Activated CD4-positive, alpha-beta T cell treated with anti-CD3 and anti-CD28 coated beads, Interleukin-2, Interleukin-4, amounts not matched to agents 100 ng/mL and 50 ng/mL, durations not matched to agents 16 hours and 8 hours (primary cell): ENCODE measurements at places on chromosomes 3 and 15.

GRCh38 chr3:32733631-32734229 lies 48.7 kb downstream of the CNOT10 start:
- peak; percentile 13 for DNase-seq

GRCh38 chr3:143832433-143832832 lies 15.8 kb downstream of the SLC9A9 start:
- DNase-seq: peak; percentile 55

DNA sequence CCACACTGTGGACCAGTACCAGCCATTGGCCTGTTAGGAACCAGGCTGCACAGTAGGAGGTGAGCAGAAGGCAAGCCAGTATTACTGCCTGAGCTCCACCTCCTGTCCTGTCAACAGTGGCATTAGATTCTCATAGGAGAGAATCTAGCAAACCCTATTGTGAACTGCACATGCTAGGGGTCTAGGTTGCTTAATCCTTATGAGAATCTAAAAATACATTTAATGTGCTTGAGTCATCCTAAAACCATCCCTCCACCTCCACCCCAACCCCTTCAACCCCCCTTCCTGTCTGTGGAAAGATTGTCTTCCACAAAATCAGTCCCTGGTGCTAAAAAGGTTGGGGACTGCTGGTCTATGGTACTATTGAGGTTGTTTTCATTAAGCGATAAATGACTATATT lies 49.3 kb upstream of the KCNAB1 start:
- DNase-seq: no peak

DNA sequence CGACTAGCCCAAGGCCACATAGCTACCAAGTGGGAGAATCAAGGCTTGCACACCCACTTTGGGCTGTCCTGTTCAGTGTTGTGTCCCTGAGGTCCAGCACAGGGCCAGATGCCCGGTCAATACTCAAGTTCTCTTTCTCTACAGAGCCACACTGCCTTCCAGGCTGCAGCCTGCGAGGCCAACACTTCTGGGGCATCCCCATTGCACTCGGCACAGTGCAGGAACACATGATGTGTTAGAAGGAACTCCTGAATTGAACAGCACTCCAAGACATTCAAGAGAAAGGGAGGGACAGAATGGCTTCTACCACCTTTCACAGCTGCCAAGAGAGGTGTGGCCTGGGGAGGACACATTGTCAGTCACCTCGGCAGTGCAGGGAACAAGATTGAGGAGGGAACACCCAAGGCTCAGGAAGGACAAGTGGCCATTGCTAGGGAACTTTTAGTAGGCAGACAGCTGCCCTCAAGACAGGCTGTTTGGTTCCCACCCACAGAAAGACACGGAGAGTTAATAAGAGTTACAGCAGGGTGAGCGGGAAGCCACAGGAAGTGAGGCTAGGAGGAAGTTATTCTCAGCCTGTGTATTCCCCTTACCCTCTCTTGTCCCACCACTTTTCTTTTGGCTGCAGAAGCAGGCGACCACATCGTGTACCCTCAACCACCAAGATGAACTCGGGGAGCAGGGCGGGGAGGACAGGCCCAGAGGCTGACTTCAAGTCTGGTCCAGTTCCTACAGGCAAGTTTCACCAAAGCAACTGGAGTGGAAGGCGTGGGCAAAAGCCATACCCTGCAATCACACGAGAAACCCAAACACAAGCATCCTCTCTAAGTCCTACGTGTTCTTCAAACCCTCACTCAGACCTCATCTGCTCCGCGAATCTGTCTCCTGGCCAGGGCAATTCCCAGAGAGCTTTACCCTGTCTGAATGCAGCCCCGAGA lies 69.4 kb downstream of the SRGAP3 start:
- no peak for DNase-seq

- DNase-seq: peak; percentile 13
Observed at GRCh38 chr15:98548139-98548971, 100.0 kb upstream of the IGF1R start.

- DNase-seq: no peak
Observed at GRCh38 chr3:8050283-8050682, 451.3 kb upstream of the LMCD1 start.

DNA sequence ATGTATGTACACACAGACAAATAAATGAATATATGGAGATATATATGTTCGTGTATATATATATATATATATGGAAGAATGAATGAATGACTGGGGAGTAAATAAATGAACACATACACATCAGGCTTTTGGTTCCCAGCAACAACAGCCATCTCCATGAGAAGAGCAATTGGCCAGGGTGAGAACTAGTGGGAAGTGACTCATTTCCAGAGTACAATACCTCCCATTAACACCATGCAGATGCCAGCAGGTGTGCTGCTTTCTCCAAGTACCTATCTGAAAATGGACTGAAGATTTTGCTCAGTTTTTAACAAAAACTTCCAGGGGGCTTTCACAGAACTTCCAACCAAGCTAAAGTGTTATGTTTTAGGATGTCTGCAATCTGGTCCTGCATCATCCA lies 179.8 kb upstream of the SLC2A2 start:
- DNase-seq: no peak

- no peak for DNase-seq
Observed at GRCh38 chr3:157275832-157276231, 115.9 kb upstream of the CCNL1 start.

DNA sequence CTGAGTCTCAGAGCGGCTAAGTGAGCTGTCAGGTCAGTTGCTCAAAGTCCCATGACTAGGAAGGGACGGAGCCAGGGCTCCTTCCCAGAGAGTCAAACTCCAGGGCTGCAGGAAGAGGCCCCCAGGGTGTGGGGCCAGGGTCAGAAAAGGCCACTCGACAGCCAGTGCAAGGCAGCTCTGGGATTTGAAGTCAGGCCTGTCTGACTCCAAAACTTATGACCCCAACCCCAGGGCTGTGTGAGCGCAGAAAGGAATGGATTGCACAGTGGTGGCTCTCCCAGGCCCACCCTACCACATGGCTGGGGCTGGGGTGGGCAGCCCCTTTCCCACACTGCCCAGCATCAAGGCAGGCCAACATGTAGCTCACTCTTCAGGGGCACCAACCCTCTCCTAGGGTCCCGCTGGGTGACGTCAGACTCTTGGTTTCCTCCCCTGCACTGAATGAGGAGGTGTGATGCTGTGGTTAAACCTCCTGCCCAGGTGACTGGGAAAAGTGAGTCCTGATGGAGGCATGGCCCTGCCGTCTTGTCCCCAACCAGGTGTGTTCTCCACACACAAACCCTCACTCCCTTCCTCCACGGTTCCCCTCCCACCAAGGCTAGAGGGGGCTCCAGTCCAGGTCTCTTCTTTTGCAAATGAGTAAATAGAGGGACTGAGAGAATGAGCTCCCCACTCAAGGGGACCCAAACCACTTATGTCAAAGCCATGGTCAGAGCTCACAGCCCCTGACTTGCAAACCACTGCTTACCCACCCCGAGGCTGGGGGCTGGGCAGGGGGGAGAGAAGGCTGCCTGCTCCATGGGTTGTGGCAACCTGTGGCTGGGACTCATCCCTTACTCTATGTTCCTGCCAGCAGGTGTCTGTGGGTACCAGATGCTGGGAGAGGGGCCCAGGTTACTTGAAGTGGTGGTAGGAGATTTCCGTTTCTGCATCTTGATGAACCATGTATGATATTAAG lies 23.8 kb upstream of the CORO2B start:
- DNase-seq: no peak

DNA sequence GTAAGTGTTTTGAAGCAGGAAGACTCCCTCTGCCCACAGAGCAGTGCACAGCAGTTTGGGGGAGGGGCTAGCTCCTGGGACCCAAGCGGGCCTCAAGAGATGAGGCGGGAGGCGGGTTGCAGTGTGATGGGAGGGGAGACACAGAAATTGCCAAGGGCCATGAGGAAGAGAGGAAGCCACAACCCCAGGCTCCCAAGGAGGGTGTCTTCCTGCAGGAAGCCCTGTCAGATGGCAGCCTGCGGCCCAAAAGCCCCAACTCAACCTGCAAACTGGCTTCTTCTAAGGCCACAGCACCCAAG lies 7.3 kb upstream of the ISLR2 start:
- DNase-seq: no peak

DNA sequence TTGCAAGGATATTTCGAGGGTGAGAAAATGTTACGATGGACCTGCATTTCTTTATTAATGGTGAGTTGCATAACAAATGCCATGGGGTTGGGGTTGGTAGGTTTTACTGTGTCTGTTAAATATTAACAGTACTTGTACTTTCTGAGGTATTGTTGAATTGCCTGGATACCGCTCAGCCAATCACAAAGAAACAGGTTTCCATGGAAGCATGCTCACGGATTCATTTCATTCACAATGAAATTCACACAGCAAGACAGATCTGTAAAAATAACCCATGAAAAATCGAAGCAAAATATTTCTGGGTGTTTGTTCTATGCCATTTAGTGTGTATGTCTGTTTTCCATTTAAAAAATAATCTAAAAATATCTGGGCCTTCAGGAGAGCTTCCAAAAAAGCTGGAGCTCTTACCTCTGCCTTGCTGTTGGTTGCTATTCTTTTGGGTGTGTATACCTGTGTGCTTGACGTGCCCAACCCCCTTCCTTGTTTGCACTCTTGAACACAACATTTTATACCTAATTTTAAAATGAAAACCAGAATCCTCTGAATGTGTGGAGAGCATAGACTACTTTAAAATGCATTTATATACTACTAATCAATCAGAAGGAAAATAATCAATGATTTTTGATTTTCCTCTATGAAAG lies 479.8 kb upstream of the TBL1XR1 start:
- DNase-seq: no peak

- no peak for DNase-seq
Observed at GRCh38 chr3:72386327-72387000, 461.8 kb downstream of the SHQ1 start.

- peak; percentile 15 for DNase-seq
Observed at GRCh38 chr3:150609988-150610387, 6.9 kb downstream of the SELENOT start.

DNA sequence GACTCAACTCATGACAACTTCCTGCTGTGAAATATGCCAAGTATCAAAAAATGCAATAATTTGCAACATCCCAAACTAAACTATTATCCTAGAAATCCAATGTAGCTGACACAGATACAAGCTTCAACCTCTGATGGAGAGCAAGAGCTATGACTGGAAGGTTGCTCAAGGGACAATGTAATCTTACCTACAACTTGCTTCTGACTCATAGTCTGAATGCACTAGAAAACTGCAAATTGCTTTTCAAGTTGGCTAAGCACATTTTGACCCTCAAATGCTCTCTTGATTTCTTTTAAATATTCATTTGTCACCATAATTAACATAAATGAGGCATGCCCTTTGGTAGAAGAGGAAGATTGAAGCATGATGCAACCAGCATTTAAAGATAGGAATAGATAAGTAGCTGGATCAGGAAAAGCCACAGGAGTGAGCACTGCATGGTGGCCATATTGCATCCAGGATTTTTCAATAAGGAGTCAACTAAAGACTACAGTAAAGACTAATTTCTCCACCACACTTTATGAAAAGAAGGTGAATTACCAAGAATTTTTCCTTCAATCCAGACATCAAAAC lies 630.8 kb upstream of the GBE1 start:
- no peak for DNase-seq

GRCh38 chr3:40398346-40398745 lies 11.4 kb downstream of the ENTPD3 start:
- DNase-seq: no peak

- DNase-seq: no peak
Observed at GRCh38 chr15:59614153-59614552, 2.6 kb downstream of the GCNT3 start.

DNA sequence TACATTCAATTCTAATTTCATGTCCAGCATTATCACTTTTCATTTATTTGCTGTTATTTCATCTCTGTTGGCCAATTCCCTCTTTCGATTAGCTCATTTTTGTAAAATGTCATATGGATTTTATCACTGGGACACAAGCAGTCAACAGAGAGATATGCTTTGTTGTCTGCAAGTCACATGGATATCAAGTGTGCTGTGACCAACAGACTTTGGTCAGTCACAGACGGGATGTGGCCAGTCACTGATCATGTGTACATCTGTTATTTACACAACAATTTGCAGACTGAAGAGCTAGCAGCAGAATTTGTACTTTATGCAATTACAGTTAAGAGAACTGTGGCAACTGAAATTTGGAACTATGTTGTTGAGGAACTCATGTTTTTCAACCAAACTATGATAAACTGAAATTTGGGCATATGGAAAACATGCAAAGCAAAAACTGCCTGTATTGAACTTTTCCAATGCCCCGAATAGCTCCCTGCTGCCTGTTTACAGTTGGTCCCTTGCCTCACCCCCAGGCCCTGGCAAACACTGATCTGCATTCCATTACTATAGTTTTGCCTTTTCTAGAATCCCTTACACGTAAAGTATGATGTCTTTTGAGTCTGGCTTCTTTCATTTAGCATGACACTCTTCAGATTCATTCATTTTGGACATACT lies 104.4 kb downstream of the RPL22L1 start:
- DNase-seq: no peak

- DNase-seq: no peak
Observed at GRCh38 chr3:17954801-17955200, 212.4 kb upstream of the TBC1D5 start.

DNA sequence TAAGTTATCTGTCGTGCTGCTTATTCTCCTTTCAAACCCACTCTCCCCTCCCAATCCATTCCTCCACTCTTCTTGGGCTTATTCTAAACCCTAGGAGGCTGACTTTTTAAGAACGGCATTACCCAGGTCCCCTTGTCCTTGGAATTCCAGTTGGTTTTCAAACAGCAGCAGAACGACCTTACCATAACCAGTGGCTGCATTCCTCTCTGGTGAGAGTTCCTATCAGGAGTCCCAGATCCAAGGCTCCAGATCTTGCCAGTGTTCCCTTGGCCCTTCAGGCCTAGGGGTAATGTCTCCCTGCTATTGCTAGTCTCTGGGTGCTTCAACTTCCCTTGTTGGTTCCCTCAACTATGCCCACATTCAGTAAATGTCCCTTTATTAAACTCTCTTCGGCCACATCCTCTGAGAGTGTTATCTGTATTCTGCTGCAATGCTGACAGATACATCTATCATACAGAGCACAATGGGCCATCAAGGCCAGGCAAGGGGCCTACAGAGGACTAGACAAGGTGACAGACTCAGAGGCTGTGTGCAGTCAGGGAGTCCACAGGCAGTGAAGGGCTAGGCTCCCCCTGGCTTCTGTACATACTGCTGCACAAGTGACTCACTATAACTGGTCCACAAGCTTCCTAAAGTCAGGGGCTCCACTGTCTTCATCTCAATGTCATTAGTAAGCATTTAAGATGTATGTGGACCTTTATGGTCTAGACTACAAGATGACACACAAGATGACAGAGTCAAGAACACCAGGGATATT lies 10.1 kb downstream of the LYSMD2 start:
- no peak for DNase-seq

- no peak for DNase-seq
Observed at GRCh38 chr3:196499807-196500524, 3.6 kb downstream of the RNF168 start.

DNA sequence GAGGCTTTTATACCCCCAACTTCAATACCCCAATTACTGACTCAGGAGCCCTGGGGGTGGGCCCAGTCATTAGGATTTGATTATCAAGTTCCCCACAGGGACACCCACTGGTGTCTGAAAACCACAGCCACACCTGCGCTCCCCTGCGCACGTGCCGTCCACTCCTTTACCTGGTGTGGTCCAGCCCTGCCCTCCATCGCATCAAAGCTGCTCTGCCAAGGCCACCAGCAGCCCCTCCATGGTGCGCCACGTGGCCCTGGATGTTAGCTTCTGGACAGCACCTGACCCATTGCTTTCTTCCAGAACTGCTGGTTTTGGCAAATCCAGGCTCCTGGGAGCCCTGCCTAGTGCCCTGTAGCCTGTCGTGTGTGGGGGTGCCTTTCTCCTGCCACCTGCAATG lies 136.3 kb downstream of the NSMCE3 start:
- no peak for DNase-seq
